ENCODE measurements at places on chromosomes 2 and 18. TPM values are rescaled to one million over a fixed set of nuclear protein-coding genes. Genes with fewer than 3 reads are reported as not detected.

EHD3 gene
- total RNA-seq = 30.7 TPM

EFHD1 gene
- 33.8 TPM for total RNA-seq

ESPNL gene
- 1.7 TPM for total RNA-seq

EPB41L5 gene
- 10.2 TPM for total RNA-seq

SKOR2 gene
- not detected for total RNA-seq

- H3K4me3 ChIP-seq = no peak overlapping the region
- no peak for DNase-seq
- H3K4me1 ChIP-seq = no peaks in the 10 kb centered on the region
- H3K27ac ChIP-seq = no peak overlapping the region
- H3K36me3 ChIP-seq = no peaks in the 10 kb centered on the region
These were observed 25.7 kb upstream of the CRIM1 start for GRCh38 chr2:36329746-36330472.

DNA sequence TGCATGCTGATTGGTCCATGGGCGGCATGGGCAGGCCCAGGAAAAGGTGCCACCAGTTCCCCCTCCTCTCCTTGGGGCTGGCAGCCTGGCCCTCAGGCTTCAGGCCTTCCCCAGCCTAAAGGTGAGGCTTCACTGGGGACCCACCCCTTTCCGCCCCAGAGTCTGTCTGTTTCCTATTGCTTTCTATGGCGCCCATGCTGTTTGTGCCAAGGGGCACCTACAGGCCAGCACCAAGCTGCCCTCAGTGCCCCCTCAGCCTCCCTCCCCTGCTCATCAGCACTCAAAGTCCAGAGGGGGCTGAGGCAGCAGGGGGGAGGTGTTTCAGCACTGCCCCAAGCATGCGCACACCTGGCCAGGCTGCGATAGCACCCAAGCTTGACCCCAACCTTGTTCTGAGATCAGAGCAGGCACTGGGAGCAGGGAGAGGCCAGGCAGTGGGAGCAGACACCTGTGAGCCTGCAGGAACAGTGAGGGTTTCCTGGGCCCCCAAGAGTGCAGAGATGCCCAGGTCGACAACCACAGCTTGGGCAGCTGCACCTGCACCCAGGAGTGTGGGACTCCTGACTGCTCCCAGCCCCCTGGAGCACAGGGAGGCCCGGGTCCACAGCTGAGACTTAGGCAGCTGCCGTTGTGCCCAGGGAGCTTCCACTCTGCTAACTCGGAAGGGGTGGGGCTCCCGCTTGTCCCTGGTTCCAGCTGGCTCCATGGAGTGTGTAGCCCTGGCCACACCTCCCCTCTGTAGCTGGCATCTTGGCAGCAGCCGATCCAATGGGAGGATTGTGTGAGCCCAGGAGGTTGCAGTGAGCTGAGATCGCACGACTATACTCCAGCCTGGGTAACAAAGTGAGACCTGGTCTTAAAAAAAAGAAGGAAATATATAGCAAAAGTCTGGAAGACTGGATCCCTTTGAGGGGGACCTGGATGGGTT, 69.1 kb downstream of the NCAPH start:
- H3K4me3 ChIP-seq = no peak overlapping the region
- no peaks in the 10 kb centered on the region for H3K36me3 ChIP-seq
- DNase-seq = peak; percentile 50
- H3K4me1 ChIP-seq = peaks cover 26% of the 10 kb centered on the region

- H3K27me3 ChIP-seq = no peaks in the 10 kb centered on the region
- no peak for DNase-seq
- peak overlapping the region; percentile 85 for H3K4me3 ChIP-seq
These were observed 678 bp upstream of the VAPA start for GRCh38 chr18:9913151-9913525.

GRCh38 chr2:108621087-108621559, 86.9 kb downstream of the LIMS1 start:
- no peaks in the 10 kb centered on the region for H3K36me3 ChIP-seq
- H3K27ac ChIP-seq = peak overlapping the region; percentile 58
- H3K4me3 ChIP-seq = no peak overlapping the region
- no peak for DNase-seq

GRCh38 chr2:109607766-109608165, 6.0 kb downstream of the SEPTIN10 start:
- no peak overlapping the region for H3K4me3 ChIP-seq
- H3K36me3 ChIP-seq = no peaks in the 10 kb centered on the region
- H3K27ac ChIP-seq = no peak overlapping the region
- no peaks in the 10 kb centered on the region for H3K27me3 ChIP-seq
- no peak for DNase-seq
- H3K4me1 ChIP-seq = peaks cover 20% of the 10 kb centered on the region

DNA sequence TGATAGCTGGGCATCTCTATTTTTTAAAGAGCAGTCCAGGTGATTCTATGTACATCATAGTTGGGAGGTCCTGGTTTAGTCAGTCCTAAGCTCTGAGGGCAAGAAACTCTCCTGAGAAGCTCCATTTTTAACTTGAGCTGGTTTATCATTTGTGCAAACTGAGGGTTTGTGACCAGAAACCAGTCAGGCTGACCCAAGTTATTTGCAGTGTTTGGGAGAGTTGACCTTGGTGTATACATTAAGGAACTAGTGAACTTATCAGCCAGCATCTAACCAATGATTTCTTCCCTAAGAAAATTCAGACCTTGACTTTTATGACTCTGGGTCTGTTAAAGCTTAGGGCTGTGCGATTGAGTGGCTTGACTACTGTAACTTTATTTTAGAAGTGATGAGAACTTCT, 10.6 kb upstream of the MGAT5 start:
- no peaks in the 10 kb centered on the region for H3K27me3 ChIP-seq
- H3K27ac ChIP-seq = no peak overlapping the region
- H3K4me3 ChIP-seq = no peak overlapping the region
- DNase-seq = no peak

- DNase-seq = peak; percentile 89
- H3K36me3 ChIP-seq = no peaks in the 10 kb centered on the region
- peaks cover 26% of the 10 kb centered on the region for H3K4me1 ChIP-seq
- H3K27ac ChIP-seq = peak overlapping the region; percentile 93
- no peak overlapping the region for H3K4me3 ChIP-seq
These were observed 110.8 kb upstream of the OTOS start for GRCh38 chr2:240250985-240251847.

Data from heart right ventricle (tissue), 16 donors.